CD4-positive, CD25-positive, alpha-beta regulatory T cell (primary cell): ENCODE measurements at places on chromosomes 5 and 9. TPM values are rescaled to one million over a fixed set of nuclear protein-coding genes. Genes with fewer than 3 reads are reported as not detected.

GRCh38 chr5:19001539-19001938, 986.5 kb downstream of the CDH18 start:
- DNase-seq: no peak

DNA sequence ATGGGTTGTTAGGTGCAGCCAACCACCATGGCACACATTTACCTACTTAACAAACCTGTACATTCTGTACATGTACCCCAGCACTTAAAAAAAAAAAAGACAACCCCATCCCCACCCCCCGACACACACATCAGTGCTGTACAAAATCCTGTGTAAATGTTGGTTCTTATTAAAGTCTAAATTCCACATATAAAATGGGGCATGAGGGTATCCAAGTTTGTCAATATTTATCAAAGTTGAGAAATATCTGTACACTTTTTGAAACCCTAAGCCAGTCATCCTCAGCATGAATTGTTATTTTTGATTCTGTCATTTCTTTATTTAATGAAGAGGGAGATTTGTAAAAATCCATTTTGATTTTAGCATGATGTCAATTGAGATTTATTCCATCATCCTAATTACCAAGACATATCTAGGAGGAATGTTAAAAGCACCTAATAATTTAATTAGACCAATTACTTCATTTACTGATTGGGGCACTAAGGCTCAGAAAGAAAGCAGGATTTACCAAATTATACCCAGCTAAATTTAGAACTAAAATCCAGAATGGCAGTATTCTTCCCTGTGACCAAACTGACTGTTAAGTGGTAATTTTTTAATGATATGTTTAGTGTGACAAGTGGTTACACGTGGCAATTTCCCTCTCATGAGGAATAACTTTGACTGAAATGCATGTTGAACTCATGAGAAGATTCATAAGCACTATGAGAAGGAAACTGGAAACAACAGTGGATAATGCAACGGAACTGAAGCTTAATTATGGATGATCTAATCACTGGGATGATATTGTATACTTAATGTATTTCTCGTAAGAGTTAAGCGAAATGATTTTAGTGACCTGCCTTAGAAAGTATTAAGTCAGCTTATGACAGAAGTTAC, 195.9 kb downstream of the SGCD start:
- DNase-seq: no peak

- DNase-seq: no peak
Observed at GRCh38 chr9:128244091-128244836, 31.5 kb downstream of the GOLGA2 start.

DNA sequence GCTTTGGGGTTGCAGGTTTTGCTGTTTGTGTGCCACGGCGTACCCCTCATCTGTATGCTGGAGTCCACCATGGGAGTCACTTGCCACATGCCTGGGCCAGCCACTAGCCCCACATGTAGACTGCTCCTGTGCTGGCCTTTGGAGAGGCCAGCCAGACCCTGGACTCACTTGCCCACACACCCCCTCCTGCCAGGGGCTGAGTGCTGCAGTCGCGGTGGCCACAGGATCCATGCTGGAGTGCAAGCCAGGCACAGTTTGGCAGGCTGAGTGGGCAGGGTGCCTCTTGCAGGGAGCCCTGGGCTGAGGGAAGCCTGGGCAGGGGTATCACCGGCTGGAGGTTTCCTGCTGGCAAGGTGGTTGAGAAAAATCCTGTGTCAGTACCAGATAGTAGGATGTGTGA, 25.6 kb upstream of the GCNT1 start:
- DNase-seq: no peak

GRCh38 chr9:90579181-90579580, 63.4 kb downstream of the DIRAS2 start:
- DNase-seq: no peak

DNA sequence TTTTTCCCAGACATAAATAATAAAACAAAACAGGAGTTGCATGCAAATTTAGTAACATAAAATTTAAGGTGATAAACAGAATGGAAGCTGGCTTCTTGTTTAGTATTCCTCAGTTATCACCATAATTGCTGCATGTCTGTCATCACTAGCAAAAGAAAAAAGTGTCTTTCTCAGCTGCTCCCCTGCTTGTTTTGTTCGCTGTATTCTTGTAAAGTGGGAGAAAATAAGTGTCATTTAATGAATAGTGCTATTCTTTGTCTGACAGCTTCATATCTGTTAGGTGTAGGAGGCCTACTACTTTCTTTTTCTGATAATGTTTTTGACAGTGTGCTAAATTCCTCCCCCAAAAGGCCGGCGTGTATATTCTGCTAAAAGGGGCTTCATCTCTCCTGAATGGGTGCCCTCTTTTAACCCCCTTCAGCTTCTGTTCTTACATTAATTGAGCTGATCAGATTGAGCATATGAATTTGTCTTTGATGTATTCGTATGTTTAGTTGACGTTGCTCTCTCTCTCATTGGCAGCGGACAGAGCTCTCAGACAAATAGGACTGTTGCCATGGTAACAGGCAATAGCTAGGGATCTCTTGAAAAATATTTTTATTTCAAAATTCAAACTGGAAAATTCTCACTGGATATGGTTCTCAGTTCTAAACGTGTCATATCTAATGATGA, 303.8 kb downstream of the KIAA0825 start:
- DNase-seq: no peak

GRCh38 chr9:109336409-109336808, 15.6 kb upstream of the EPB41L4B start:
- no peak for DNase-seq

DNA sequence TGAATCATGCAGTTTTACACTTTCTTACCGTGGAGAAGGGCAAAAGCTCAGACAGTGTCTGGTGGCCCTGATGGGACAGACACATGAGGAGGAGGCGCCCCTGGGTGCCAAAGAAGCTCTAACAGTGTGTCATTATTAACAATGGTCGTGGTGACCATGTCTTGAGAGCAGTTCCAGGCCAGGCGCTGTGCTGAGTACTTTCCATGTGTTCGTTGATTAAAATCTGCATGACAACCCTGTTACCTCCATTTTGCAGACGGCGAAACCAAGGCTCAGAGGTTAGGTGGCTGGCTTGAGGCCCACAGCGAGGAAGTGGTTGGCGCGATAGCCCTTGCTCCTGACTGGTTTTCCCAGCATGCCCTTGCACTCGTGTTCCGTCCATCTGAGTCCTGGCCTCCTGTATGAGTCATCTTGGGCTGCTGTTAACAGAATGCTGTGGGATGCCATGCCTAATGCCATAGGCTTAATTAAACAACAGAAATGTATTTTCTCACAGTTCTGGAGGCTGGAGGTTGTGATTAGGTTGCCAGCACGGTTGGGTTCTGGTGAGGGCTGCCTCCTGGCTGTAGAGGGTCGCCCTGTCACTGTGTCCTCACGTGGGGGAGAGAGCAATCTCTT, 92.0 kb downstream of the AMBP start:
- DNase-seq: no peak

The GABRA6 gene
- total RNA-seq: not detected

The ATOSB gene
- total RNA-seq: 7.2 TPM

The ROPN1L gene
- 3.0 TPM for total RNA-seq

The FOXD4L6 gene
- total RNA-seq: not detected

The VCAN gene
- total RNA-seq: not detected

The FGF18 gene
- total RNA-seq: 0.57 TPM

The CCDC180 gene
- total RNA-seq: 9.1 TPM
